ENCODE measurements at places on chromosomes 1 and 21.

DNA sequence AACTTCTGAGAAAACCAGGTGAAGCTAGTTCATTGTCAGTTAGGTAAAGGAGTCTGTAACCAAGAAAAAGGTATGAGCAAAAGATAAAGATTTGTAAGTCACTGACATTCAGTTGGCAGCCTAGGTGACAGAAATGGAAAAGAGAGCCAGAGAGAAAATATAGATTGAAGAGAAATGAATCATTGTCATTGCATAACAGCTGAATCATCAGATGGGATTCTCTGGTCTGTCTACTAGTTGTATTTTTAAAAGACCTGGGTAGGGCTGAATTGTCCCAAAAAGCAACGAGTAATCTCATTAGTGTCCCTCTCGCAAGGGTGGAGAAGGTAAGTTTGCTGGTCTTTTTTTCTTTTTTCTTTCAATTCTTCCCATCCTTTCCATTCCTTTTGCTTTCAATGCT is 36.6 kb downstream of the PTGS2 start:
- DNase-seq: no peak

DNA sequence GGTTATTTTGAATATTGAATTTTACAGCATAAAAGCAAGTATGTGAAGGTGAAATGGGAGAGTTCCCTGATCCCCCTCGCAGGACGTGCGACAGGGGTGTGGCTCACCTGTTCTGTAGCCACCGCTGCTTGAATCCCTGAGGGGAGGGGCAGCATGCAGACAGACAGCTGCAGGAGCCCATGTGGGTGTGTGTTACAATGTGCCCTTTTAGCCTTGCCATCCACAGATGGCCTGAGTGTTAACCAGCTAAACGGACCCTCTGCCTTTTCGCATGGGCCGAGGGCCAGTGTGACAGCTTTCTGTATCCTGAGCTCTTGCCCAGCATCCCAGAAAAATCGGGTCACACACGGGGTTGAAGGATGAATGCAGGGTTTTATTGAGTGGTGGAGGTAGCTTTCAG is 43.3 kb downstream of the JAM2 start:
- no peak for DNase-seq

- no peak for DNase-seq
Observed at GRCh38 chr1:19735440-19736127, 64.1 kb downstream of the TMCO4 start.

- no peak for DNase-seq
Observed at GRCh38 chr1:215083383-215083961, 935 bp downstream of the KCNK2 start.

DNA sequence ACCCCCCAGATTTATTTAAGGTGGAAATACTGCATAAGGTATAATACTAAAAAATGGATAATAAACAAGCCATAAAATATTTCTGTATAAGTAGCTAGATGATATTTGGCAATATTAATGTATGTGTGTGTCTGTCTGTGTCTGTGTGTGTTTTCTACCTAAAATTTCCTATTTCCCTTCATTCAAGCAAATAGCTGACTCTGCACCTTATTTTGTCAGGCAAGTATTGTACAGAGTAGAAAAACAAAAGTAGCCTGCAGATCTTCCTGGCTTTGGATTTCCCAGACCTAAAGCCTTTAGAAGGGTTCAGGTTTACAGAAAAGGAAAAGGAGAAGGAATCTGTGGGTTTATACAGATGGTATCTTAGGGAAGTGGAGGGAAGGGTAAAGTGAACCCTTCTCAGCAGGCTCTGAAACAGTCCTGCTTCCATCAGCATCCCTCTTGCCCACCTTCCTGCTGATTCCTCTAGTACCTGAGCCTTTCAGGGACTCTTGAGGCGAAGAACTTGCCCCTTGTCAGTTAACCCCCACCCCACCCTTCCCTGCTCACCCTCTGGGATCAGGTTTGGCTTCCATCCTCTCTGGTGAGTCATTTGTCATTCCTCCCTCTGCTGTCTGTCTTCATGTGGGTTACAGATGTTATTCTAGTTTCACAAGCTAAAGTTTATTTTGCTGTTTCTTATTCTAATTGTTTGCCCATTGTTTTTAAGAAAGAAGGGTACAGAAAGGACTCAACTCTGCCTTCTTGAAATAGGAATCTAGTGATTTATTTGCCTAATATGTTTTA is 21.7 kb upstream of the RGS16 start:
- no peak for DNase-seq

DNA sequence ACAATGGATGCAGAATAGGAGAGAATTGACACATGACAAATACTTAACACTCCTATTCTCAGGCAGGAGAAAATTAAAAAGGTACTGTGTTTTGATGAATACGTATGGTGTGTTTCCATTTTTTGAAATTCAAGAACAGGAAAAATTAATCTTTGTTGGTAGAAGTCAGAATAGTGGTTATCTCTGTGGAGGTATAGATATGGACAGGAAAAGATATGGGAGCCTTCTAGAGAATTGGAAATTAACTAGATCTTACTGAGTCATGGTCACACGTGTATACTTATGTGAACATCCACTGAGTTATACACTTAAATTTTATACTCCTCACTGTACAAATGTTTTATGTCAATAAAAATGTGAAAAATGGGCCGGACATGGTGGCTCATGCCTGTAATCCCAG is 9.9 kb upstream of the TUT4 start:
- no peak for DNase-seq

GRCh38 chr1:230090194-230090711 is 23.2 kb downstream of the GALNT2 start:
- no peak for DNase-seq

DNA sequence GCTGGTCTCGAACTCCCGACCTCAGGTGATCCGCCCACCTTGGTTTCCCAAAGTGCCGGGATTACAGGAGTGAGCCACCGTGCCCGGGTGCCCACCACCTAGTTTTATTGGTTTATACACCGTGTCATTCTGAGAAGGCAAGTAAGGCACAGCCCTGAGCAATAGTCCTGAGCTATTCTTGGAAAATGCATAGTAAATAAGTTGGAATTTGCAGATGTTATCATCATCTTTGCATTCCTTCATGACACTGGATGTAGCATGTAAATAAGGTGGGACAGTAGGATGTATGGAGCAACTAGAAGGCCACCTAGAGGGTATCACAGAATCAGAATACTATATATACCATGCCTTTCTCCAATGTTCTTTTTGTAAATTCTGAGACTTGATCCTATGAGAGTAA is 11.0 kb downstream of the TOR1AIP2 start:
- no peak for DNase-seq

- DNase-seq: no peak
Observed at GRCh38 chr1:228228601-228229074, 20.8 kb downstream of the OBSCN start.

GRCh38 chr1:206668351-206668750 is 16.4 kb upstream of the MAPKAPK2 start:
- DNase-seq: no peak

- no peak for DNase-seq
Observed at GRCh38 chr1:1122981-1123480, 7.1 kb upstream of the C1orf159 start.

Measured in GM13977 (cell line).